Activated CD4-positive, alpha-beta T cell treated with anti-CD3 and anti-CD28 coated beads, Interleukin-2, amount 50 U/mL, for 24 hours (primary cell): ENCODE measurements at places on chromosomes 4 and X.

- no peak for DNase-seq
Measured at GRCh38 chrX:63561425-63561824, 210.3 kb upstream of the SPIN4 start.

DNA sequence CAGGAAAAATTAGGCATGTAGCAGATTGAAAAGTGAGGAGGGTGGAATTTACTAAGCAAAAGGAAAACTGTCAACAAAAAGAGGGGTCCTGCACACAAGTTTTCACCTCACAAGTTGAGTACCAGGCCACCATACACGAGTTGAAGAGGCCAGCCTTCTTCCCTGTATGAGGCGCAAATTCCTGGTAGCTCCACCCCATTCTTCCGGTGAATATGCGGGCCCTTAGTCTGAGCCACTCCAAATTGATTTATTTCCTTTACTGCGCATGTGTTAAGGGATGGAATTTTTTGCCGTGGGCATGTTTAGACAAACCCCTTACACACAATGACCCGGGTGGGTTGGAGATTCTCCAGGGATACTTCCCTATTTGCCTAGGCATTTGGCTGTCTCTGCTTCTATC, 942.1 kb upstream of the GRIA3 start:
- DNase-seq: no peak

DNA sequence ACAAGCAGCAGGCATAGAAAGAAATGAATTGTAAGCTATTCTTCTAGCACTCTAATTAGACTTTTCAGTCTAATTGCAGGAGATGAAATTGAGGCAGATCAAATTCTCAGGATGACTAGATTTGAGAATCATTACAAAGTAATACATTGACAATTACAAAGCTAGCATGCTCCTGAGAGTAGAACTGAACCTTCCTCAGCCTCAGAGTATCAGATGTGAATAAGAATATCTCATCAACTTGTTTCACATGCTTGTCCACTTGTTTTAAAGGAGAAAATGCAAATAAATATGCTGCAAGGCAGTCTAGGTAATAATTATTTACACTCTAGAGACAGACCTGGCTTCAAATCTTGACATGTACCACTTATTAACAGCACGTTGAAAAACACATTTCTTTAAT, 491.0 kb upstream of the MAGEB2 start:
- no peak for DNase-seq

GRCh38 chr4:25308761-25309160, 3.8 kb upstream of the ZCCHC4 start:
- no peak for DNase-seq

DNA sequence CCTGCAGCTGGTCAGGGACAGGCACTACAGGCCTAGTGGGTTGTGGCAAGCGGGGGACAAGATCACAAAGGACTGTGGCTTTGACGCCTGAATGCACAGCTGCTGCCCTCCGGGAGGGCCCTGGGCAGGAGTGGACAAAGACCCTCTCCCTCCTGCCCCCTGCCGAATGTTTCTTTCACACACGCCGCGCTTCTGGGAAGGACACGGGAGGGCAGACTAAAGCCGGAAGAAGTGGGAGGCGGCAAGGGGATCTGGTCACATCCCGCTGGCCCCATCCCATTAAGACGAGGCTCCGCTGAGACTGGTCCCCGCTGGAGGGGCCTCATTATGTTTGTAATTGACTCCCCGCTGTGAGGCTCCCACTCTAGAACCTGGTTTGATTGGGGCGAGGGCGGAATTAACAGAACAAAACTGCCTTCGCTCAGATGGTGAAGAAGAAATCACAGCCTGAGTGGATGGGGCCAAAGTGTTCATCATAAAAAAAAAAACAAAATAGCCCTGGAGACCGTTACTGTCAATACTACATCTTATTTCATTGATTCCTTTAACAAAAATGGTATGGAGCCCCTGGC, 37.8 kb upstream of the PSAPL1 start:
- DNase-seq: no peak

DNA sequence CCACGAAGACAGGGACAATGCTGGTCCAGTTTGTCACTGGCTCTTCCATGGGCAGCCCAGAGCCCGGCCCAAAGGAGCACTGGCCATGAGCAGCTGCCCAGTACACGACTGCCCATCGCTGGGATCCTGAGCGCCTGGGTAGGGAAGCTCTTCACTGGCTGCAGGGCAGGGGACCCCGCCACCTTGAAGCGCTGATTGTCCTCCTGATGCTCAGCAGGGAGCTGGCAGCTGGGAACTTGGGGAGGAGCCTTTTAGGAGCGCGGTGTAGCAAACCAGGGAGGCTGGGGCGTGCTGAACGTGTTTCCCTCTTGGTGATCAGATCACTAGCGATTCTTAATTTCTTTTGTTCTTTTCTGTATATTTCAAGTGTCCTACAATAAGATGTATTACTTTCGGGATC, 1.8 kb downstream of the L1CAM start:
- no peak for DNase-seq

GRCh38 chr4:29711226-29711625, 1008.9 kb upstream of the PCDH7 start:
- DNase-seq: no peak

- DNase-seq: no peak
Measured at GRCh38 chr4:160276785-160277325, 1174.0 kb downstream of the RAPGEF2 start.

GRCh38 chr4:102640669-102641068, 120.1 kb downstream of the MANBA start:
- DNase-seq: no peak

GRCh38 chrX:141941234-141941633, 37.5 kb downstream of the MAGEC1 start:
- no peak for DNase-seq

GRCh38 chr4:1385373-1386340, 20.6 kb downstream of the NKX1-1 start:
- DNase-seq: no peak

DNA sequence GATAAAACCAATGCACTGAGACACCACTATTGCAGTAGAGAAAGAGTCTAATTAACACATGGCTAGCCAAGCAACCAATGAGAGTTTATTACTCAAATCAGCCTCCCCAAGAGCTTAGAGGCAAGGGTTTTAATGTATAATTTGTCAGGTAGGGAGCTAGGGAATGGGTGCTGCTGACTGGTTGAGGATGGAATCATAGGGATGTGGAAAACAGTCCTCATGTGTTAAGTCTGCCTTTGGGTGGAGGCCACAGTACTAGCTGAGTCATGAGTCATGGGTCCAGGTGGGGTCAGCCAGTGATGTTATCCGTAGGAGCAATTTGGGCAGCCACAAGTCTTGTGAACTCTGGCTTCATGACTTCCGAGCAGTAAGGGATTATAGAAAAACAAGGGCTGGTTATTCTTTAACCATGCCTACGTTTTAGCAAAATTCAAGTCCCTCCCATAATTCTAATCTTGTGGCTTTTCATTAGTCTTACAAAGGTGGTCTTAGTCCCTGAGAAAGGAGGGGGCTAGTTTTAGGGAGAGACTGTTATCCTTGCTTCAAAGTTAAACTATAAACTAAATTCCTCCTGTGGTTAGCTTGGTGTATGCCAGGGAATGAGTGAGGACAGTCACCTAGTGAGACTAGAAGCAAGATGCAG, 25.1 kb upstream of the PLAC8 start:
- DNase-seq: no peak

GRCh38 chr4:53235547-53235946, 130.3 kb downstream of the SCFD2 start:
- no peak for DNase-seq

DNA sequence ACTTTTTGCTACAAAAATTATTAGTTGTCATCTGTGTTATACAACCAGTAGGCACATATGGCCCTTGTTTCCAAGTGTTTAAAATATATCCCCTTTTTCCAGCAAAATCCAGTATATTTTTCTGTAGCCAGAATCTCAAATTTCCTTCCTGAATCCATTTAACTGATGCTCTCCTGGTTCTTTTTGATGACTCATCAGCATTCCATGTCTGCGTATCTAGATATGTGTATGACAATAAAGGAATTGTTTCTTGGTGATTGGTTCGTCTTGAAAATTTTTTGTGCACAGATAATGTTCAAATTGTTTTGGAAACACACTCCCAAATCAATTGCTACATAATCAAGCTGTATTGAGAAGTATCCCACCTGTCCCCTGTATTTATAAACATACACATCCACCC, 98.3 kb downstream of the ITM2A start:
- no peak for DNase-seq

DNA sequence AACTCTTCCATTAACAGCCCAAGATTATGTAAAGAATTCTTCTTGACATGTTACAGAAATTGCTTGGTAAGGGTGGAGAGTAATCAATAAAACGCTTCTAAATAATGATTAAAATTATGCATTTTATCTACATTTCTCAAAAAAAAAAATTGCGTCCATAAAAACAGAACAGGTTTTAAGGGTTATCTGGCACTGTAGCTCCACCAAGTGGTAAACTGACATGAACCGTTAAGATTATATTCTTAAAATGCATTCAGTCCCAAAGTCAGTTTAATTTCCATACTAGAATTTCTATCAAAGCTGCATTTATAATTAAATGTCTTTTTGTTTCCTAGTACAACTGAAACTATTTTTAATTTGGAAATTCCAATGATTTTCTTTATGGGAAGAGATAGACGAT, 214.0 kb upstream of the UGT8 start:
- no peak for DNase-seq

- no peak for DNase-seq
Measured at GRCh38 chrX:55120761-55121358, 32.0 kb downstream of the PAGE2 start.

DNA sequence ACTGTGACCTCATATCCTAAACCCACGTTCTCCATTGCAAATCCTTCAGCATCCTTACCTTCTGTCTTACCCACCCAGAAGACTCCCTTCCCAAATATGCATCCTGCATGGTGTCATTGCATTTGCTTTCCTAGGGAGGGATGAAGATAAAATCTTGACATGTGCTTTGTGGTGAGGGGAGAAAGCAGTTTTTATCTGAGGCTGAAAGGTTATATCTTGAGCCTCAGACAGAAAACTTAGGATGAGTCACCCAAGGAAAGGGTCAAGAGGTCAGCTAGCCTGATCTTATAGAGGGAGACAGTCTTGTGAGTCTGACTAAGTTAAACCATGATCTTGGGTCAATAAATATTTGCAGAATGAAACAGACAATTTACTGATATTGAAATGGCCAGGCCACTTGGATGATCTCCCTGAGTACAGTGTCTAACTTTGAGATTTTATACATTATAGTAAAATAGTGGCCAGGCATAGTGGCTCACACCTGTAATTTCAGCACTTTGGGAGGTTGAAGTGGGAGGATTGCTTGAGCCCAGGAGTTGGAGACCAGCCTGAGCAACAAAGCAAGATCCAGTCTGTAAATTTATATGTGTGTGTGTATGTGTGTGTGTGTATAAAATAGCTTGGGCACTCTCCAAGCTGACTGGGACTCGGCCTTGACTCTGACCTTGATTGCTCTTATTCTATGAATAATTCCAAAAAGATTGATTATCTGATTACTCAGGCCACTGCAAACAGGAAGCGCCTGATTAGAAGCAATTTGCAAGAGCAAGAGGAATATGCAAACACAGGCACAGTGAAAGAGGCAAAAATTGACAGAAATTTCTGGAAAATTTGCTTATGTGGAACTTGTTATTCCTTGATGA, 15.4 kb upstream of the FAM9C start:
- DNase-seq: no peak

DNA sequence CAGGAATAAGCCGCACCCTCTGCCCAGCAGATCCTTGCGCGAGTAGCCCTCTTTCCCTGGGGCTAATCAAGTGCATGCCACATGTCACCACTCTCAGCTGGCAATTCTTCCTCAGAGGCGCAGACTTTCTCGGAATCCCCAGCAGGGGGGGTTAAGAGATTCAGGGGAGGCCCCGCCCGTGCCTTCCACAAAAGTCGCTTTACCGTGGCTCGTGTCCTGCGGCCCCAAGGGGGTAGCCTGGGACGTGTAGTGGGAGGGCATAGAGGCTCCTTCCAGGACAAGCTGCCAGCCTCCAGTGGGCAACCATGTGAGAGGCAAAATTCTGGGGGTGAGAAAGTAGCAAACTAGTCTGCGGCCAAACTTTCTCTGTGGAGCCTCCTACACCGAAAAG, 652 bp downstream of the SRPX start:
- no peak for DNase-seq

GRCh38 chrX:41667631-41668030, 21.1 kb upstream of the GPR34 start:
- DNase-seq: no peak

DNA sequence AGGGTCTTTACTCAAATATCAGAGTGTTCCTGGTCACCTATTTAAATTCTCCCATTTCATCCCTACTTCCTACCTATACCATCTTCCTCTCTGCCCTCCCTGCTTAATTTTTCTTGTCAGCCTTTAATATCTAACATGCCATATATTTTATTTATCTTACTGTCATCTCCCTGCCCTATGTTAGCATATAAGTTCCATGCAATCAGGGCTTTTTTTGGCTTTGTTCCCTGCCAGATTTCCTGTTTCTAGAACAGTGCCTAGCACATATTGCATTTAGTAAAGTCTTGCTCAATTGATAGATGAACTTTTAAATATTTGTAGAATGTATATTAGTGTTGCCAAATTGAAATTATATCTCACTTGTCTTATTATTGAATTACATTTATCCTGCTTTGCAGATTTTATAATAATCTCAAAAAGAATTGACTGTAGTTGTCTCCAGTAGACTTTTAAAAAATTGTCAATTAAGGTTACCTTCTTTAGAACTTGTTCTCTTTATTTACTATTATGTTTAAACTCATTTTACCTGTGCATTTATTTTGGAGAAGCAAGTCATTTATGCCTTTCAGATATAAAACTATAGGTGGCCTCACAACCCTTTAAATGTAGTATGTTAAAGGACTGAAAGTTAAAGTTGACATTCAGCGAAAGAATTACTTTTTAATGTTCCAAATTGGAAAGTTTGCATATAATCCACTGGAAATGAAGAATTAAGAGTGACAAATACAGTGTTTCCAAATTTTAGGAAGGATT, 108.2 kb upstream of the BMPR1B start:
- no peak for DNase-seq

GRCh38 chr4:101242441-101242840, 104.9 kb downstream of the PPP3CA start:
- DNase-seq: no peak

GRCh38 chr4:101419336-101420135, 72.2 kb upstream of the PPP3CA start:
- no peak for DNase-seq

GRCh38 chr4:819401-820229, 6.3 kb downstream of the CPLX1 start:
- no peak for DNase-seq

GRCh38 chr4:38205261-38205660, 245.1 kb downstream of the PTTG2 start:
- no peak for DNase-seq

GRCh38 chr4:174928575-174929253, 10.6 kb downstream of the ADAM29 start:
- DNase-seq: no peak

DNA sequence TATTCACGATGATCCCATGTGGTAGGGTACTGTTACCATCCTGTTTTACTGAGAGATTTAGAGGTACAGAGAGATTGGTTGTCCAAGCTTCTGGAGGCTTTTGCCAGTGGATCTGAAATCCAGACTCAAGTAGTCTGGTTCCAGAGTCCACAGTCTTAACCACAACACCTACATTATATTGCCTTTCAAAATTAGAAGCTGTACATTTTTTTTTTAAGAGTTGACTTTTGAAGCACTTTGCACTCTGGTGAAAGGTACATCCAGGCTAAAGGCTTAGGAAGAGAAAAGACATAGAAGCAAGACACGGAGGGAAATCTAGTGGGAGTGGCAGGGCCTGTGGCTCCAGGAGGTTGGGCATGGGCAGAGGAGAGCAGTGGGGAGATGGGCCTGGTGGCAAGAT, 122.1 kb downstream of the AFF1 start:
- DNase-seq: no peak

GRCh38 chr4:139838811-139839210, 173.2 kb downstream of the MGST2 start:
- DNase-seq: no peak

GRCh38 chrX:124530803-124531202, 184.4 kb downstream of the SH2D1A start:
- DNase-seq: no peak
